ENCODE measurements at places on chromosomes 13 and 19. TPM values are rescaled to one million over a fixed set of nuclear protein-coding genes. Genes with fewer than 3 reads are reported as not detected.

HCN2 gene
- 1.9 TPM for total RNA-seq

ZNF787 gene
- total RNA-seq = 25.8 TPM

ZNF317 gene
- 22.8 TPM for total RNA-seq

POU2F2 gene
- not detected for total RNA-seq

NRTN gene
- total RNA-seq = not detected

RAB3D gene
- total RNA-seq = 1.3 TPM

ZNF491 gene
- 0.90 TPM for total RNA-seq

KANK3 gene
- 1.2 TPM for total RNA-seq

FIZ1 gene
- total RNA-seq = 7.4 TPM

PLK5 gene
- not detected for total RNA-seq

ZNF580 gene
- 8.7 TPM for total RNA-seq

CACNA1A gene
- total RNA-seq = 0.86 TPM

C5AR1 gene
- total RNA-seq = not detected

RPS28 gene
- total RNA-seq = 119 TPM

GMIP gene
- total RNA-seq = 5.6 TPM

GRCh38 chr13:19993024-19993423, 34.5 kb downstream of the ZMYM2 start:
- DNase-seq = no peak

DNA sequence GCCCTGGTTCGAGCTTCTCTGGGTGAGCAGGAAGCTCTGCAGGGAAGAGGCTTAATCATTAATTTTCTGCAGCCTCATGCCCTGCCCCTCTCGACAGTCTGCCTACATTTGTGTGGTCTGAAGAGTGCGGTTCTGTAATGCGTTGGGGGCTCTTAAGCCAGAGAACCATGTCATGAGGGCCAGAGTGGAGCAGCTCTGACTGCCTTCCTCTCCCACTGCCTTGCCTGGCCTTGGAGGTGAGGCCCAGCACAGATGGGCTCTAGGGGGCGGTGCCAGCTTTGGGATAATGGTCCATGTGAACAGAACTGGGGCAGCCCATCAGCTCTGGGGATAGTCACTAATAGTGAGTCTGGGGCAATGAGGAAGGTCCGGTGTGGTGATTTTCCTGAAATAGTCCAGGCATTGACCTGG, 5.7 kb downstream of the FGF9 start:
- no peak for DNase-seq

GRCh38 chr19:6730153-6730804, 7.1 kb downstream of the GPR108 start:
- DNase-seq = no peak

DNA sequence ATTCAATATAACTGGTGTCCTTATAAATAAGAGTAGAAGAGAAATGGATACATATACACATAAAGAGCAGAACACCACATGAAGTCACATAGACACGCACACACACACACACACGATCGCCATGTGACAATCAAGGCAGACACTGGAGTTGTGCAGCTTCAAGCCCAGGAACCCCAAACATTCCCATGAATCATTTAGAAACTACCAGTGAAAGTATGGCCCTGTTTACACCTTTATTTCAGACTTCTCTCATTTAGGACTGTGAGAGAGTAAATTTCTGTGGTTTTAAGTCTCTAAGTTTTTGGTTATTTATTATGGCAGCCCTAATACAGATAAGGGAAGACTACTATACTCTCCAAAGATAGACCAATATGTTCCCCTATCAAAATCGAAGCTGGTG, 20.4 kb upstream of the TNFSF13B start:
- no peak for DNase-seq

GRCh38 chr13:28138756-28139470, 568 bp downstream of the PAN3 start:
- peak; percentile 78 for DNase-seq

DNA sequence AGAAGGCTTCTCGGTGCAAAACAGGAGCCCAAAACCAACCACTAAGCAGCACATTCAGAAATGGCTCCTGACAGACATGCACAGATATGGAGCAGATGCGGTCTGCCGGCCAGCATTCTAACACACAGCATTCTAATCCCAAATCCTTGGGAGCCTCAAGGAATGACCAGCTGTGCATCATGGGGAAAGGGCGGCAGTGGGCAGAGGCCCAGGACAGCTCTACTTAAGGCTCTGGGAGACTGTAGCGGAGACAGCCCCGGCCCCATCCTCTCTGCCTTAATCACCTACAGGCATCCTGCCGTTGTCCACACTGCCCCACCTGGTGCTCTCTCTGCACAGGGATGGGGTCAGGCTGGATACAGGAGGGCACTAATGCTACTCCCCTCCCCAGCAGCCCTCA, 1016.0 kb downstream of the UQCRFS1 start:
- no peak for DNase-seq

DNA sequence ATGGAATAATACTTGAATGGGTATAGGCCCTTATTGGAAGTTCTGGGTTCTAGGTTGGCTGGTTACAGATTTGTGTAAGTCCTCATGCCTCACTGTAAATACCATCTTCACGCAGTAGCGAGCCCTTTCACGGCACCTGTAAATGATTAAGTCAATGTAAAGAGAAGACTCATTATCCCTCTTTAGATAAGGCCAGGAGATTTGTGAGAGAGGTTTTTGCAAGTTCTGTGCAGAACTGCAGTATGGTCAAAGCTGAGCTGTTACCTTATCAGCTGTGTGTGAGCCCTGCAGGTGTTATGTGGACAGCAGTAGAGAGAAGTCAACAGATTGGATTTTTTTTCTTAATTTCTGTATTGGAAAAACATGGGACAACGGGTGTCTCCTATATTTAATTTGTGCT, 141.6 kb downstream of the SHISA2 start:
- DNase-seq = no peak

DNA sequence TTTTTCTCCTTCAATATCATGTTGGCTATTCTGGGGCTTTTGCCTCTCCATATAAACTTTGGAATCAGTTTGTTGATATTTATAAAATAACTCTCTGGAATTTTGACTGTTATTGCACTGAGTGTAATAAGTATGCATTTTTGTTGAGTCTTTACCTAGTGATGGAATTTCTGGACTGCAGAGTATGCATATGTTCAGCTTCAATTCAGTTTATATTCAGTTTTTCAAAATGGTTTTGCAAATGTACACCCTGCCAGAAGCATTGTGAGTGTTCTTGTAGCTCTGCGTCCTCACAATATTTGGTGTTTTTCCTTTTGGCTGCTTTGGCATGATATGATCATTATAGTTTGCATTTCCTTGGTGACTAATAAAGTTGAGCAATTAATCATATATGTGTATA, 43.1 kb downstream of the RASL11A start:
- no peak for DNase-seq

DNA sequence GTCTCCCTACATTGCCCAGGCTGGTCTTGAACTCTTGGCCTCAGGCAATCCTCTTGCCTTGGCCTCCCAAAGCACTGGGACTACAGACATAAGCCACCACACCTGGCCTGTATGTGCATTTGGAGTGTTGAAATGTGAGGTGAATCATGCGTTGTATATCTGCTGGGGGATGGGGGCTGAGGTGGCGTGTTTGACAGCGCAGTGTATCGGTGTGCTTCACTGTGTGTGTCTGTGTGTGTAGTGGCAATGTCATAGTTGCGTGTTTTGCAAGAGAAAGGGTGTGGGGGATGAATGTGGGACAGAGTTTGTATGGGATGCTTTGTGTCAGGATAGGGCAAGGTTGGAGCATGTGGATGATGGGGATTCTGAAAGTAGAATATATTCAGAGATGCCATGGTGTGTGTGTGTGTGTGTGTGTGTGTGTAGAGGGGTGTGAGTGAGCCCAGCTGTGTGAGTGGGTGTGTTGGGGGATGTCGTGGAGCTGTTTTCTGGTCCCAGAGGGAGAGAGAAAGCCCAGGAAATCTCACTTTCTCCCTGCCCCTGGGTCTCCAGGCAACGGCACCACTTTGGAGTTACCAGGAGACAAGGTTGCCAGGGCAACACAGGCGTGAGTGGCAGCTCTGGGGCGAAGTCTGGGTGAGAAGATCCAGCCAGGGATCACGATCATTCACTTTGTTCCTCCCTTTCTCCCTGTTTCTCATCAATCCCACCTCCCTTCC, 1.1 kb upstream of the SWSAP1 start:
- DNase-seq = no peak

GRCh38 chr13:109418111-109418510, 368.3 kb downstream of the IRS2 start:
- no peak for DNase-seq

GRCh38 chr13:73522937-73523336, 464.1 kb downstream of the KLF5 start:
- DNase-seq = no peak

- DNase-seq = no peak
Observed at GRCh38 chr13:42654722-42655121, 80.8 kb downstream of the TNFSF11 start.

- DNase-seq = no peak
Observed at GRCh38 chr13:29893438-29893837, 43.0 kb upstream of the UBL3 start.

- DNase-seq = peak; percentile 95
Observed at GRCh38 chr13:113064534-113065405, 40.8 kb upstream of the F7 start.

- no peak for DNase-seq
Observed at GRCh38 chr19:8489561-8490394, 12.7 kb downstream of the PRAM1 start.

- DNase-seq = no peak
Observed at GRCh38 chr19:18612772-18613588, at the start of gene TMEM59L. Gene TMEM59L, plus strand, starts transcription at chr19:18612870. Its CDS starts 89 bp downstream, at chr19:18612959.

- DNase-seq = no peak
Observed at GRCh38 chr13:113540523-113540922, 44.0 kb upstream of the TFDP1 start.

DNA sequence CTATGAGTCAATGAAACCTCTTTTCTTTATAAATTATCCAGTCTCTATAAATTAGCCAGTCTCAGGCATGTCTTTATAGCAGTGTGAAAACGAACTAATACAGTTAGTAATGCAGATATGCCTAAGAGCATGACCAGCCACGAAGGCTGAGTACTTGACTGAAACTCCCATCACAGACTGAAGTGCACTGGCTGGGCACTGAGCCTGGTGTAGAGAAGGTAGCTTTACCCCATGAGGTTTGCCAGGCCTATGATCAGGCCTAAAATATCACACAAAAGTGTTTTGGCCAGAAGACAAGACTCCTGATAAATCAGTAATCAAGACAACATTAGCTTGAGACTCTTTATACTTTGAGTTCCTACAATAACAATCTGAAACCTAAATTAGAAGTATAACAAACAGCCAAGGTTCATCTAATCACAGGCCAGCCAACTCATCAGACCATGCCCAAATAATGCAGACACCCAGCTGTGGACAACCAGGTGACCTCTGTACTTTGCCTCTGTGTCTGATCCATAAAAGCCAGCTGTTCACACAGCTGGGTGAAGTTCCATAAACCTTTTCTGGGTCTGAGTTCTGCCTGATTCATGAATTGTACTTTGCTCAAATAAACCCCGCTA, 771.8 kb upstream of the SLITRK1 start:
- no peak for DNase-seq

DNA sequence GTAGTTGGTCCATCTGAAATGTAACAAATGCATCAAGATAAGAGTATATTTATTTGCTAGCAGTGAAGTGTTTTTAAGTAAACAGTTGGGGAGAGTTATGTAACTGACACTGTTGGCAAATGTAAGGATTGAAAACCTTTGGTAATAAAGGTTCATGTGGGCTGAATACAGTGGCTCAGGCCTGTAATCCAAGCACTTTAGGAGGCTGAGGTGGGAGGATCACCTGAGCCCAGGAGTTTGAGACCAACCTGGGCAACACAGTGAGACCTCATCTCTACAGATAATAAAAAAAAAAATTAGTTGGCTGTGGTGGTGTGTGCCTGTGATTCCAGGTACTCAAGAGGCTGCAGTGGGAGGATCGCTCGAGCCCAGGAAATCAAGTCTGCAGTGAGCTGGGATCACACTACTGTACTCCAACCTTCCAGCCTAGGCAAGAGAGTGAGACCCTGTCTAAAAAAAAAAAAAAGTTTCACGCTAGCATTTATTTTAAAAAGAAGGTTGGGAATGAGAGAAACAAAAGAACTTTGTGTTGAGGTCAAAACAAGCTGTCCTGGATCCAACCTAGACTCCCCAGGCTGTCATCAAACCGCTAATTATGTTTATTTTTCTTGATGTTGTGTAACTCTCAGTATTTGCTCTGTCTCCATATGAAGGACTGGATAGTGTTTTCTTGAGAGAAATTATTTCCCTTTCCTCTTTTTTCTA, 20.7 kb downstream of the SETDB2 start:
- no peak for DNase-seq

DNA sequence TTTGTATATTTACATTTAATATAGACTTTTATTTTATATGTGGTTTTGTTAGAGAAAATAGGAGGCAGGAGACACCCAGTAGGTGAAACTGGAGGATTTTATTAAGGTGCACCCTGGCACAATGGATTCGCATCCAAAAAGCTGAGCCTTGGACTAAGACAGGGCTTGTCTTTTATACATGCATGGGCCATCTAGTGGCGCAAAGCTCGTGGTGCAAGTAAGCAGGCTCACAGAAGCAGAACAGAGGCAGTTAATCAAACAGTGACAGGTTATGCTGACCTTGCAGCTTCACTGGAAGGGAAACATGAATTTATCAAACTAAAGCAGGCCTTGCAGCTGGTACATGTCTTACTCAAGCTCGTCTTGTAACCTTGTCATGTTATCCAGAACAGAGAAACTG, 58.8 kb upstream of the ZNF681 start:
- peak; percentile 17 for DNase-seq

DNA sequence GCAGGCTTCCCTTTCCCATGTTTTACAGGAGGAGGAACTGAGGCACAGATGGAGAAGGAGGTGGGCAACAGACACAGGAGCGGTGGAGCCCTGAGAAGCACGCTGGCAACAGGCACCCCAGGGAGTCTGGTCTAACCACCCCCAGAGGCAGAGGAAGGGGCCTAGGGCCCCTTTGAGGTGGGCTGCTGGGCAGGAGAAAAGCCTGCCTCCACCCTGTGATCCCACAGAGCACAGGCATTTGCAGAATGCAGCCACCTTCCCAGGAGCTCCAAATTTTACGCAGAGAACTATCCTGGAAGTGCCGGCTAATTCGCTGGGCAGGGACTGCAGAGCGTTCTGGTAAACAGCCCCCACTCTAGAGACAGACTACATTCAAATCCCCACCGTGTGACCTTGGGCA, 30.4 kb downstream of the RAB20 start:
- DNase-seq = no peak

DNA sequence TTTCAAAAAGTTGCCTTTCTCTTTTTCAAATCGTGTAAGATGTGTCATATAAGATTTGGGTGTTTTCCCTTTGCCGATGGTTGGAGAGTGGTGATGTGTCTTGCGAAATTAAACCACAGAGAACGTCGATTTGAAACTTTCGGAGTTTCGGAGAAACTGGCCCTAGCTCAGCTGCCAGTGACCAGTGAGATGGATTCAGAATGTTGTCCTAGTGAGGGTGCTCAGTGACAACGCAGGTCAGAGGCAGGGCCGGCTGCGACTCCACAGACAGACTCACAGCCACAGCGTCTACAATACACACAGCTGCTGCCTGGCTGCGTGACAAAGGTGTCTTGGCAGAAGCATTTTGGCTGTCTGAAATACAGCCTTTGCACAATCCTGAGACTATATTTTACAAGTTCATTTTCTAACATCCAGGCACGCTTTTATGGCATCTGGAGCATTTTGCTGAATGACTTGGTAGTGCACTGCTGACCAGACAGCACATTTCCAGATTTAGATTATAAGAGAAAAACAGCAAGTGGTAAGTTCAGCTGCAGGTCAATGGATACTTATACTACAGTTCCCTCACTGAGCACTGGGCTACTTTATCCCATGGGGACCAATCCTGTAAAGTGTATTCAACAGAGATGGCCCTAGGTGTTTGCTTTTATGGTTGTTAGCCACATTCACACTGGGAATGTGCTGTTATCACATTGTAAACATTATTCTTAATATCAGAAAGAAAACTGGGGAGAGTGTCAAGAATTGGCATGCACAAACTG, 207.5 kb downstream of the KCNRG start:
- peak; percentile 82 for DNase-seq

Data from LHCN-M2 (cell line).